Caudate nucleus (tissue), 63 donors: ENCODE measurements at places on chromosomes 11 and 22.

GRCh38 chr11:112719736-112720525 is 241.3 kb upstream of the NCAM1 start:
- no peak for DNase-seq

DNA sequence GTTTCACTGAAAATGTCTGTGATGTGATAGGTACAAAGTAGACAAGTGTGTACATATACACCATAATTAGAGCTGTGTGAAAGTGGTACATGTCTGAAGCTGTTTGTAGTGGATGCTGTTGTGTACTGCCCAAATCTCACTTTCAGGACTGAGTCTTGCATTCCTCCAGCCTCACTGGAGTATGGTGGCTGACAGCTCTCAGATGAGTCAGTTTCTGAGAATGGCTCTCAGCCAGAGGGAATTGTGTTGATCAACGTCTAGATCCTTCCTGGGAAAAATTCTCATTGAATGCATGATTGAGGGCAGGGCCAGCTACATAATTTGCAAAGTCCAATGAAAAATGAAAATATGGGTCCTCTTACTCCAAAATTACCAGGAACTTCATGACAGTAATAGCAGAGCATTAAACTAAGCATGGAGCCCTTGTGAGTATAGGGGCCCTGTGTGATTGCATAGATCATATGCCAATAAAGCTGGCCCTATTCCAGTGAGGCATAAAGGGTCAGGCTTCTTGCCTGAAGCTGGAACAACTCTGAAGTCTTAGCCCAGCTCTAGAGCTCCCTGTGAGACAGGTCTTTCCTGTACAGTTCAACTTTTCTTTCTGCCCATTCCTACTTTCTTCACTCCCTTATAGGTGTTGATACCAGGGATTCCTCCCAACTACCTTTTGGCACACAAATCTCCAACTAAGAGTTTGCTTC is 10.8 kb upstream of the CYP2R1 start:
- DNase-seq, result no peak

GRCh38 chr11:94656968-94657367 is 89.8 kb downstream of the PIWIL4 start:
- DNase-seq, result no peak

DNA sequence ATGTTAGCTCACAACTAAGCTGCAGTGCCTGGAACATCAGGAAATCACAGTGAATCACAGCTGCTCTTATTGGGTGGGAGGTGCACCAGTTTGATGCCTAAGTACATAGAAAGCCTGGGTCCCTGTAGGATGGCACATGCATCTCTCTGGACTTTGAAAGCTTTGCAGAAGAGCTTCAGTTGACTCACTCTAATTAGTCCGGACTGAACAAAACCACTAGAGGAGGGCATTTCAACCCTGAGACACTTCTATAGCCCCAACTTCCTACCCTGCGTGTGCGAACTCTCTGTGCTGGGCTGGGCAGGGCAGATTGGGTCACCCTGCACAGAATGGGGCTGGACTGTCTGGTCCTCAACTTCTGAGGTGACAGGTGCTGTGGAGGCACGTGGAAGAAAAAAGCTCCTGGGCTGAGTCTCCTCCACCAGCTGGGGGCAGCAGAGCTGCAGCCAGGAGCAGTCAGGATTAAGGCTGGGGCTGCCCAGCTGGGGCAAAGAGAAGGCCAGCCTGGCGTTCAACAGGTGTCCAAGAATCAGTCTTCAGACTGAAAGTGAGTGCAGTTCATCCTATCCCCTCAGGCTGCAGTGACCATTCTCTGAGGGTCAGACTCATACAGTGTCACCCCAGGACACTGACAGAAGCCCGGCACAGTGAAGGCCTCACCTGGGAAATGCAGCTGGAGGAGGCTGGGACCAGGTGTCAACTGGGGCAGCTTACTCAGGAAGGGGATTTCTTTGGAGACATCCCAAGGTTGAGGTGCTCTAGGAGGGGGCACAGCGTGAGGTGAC is 22.1 kb downstream of the GGTLC2 start:
- no peak for DNase-seq

GRCh38 chr11:47509077-47509536 is 43.8 kb downstream of the CELF1 start:
- DNase-seq, result no peak

- DNase-seq, result no peak
Observed at GRCh38 chr11:117073539-117073938, 24.7 kb downstream of the SIK3 start.

DNA sequence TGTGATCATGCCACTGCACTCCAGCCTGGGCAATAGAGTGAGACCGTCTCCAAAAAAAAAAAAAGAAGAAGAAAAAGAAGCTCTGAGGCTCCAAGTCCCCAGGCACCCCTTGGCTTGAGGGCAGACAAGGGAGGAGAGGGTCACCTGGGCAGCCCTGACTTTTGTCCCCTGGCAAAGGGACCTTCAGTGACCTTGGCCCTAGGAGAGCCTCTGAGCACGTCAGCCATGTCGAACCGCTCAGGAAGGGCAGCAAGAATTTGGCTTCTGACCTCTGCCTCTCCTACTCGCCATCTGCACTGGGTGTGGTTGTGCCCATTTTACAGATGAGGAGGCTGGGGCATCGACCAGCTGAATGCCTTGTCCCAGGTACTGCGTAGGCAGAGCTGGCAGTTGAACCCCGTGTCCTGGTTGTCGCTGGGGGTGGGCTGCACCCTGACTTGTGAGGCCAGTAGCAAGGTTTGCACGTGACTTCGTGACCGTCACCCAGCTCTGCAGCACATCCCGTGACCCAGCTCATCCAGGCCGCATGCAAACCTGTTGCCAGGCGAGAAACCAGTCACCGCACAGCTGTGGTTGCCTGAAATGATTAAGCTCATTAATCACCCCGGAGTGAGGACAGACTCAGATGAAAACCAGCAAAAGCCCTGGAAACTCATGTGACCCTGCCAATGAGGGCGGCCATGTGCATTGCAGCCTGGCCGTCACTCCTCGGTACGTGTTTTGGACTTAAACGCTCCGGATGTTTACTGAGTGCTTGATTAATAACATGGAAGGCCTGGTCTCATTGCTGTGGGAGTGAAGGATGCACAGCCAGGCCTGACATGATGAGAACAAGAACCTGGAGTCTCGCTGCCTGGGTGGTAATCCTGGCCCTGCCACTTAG is 47.7 kb upstream of the PPP6R3 start:
- no peak for DNase-seq

GRCh38 chr11:60757231-60757800 is 649 bp downstream of the MS4A15 start:
- DNase-seq, result no peak

DNA sequence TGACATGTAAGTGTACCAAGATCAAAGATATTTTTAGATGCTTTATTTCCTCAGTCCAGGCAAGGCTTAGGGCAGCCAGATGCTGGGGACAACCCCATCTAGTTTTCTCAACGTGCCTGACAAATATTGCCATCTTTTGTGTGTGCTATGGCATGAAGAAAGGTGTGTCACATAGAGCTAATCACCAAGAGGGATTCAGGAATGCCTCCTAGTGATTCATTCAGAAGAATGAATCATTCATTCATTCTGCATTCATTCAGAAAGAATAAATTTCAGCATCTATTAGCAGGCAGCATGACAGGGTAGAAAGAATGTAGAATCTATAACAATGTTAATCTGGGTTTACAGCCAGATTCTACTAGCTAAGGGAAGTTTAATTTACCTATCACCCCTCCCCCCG is 75.4 kb upstream of the LRRC4C start:
- DNase-seq, result no peak

- DNase-seq, result no peak
Observed at GRCh38 chr22:27097933-27098332, 440.5 kb downstream of the MIAT start.

- no peak for DNase-seq
Observed at GRCh38 chr22:38881464-38881871, 9.5 kb upstream of the CBX6 start.

- DNase-seq, result no peak
Observed at GRCh38 chr11:13378316-13378715, 84.7 kb downstream of the BTBD10 start.
